ENCODE measurements at places on chromosomes 13 and 19.

GRCh38 chr13:44305917-44306370 lies 67.7 kb upstream of the SERP2 start:
- no peak for DNase-seq

DNA sequence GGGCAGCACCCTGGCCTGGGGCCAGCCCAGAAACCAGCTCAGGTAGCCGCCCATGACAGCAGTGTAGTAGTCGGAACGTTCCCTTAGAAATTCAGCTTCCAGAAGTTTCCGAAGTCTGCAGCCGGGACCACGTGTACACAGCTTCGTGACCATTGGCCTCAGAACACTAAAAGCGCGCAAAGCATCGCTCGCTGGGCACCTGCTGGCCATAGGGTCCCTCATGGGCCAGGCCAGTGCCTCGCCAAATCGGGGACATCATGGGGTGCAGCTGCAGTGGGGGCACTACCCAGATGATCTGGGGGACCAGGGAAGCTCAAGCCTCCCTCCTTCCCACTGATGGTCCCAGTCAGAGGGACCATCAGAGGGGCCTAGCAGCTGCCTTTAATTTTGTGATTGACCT lies 384.5 kb downstream of the MTUS2 start:
- DNase-seq = no peak

DNA sequence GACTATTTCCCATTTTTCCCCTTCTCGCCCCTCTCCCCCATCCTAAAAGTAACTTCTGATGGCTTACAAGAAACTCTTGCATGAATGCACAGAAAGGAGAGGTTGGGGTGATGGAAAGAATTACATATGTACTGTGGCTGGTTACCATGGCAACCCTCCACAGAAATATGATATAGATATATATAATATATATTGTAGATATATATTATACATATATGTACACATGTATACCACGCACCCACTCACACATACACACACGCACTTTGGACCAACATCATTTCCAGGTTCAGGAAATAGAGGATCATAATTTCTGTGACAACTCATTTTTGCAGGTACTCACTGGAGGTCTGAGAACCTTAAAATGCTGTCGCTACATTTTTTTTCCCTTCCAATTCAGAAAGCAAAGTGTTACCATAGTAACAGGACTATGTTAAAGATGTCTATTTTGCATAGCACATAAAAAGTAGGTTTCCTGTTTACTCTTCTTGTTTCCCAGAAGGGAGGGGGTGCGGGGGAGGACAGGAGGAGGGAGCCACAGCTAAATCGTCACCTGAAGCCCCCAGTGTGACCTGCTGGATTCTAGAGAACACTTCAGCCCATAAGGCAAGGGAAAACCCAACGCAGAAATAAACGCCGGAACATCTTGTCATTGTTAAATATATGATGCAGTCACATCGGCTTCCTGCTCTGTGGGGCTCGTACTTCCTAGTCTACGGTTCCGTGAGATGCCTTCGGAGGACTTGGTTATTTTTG lies 44.7 kb downstream of the EFNB2 start:
- DNase-seq = no peak

DNA sequence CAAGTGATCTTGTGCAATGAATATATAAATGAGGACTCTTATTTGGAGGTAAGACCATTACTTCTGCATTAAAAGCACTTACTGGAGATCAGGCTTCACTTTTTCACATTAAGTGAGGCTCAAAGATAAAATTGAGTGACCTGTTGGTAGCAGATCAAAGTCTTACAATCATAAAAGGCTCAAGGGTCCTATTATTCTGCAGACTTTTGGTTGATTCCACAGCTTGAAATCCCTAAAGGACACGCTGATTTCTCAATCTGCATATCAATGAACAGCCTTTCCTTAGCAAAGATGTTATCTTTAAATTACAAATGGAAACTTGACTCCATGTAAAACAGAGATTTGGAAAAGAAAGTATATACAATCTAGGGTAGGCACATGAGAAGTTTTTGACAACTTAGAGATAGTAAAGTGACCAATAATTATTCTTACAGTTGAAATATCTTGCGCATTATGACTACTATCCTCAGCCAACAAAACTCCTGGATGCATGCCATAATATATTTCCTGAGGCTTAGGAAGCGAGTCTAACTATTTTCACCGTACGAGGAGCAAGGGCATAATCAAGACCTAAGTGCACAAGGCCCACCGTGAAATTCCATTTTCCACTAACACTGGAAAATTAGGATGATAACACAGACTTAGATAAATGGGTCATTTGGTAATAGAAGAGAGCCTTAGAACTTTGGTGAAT lies 640.7 kb downstream of the LIG4 start:
- no peak for DNase-seq

DNA sequence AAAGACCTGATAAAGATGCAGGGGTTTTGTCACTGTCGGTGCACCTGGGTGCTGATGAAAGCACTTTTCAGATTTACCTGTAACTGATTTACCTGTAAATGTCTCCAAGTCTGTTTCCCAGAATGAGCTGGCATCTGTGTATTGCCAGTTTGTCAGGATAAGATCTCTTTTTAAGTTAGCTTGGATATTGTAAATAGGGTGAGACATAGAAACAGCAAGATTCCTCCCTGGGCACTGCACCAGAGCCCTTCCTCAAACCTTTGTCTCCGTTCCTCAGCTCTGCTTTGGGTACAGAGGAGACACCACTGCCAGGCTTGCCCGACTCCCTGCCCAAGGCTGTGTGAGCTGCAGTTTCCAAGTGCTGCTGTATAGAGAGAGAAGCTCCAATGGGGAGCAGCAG lies 158.6 kb downstream of the TNFRSF19 start:
- DNase-seq = no peak

DNA sequence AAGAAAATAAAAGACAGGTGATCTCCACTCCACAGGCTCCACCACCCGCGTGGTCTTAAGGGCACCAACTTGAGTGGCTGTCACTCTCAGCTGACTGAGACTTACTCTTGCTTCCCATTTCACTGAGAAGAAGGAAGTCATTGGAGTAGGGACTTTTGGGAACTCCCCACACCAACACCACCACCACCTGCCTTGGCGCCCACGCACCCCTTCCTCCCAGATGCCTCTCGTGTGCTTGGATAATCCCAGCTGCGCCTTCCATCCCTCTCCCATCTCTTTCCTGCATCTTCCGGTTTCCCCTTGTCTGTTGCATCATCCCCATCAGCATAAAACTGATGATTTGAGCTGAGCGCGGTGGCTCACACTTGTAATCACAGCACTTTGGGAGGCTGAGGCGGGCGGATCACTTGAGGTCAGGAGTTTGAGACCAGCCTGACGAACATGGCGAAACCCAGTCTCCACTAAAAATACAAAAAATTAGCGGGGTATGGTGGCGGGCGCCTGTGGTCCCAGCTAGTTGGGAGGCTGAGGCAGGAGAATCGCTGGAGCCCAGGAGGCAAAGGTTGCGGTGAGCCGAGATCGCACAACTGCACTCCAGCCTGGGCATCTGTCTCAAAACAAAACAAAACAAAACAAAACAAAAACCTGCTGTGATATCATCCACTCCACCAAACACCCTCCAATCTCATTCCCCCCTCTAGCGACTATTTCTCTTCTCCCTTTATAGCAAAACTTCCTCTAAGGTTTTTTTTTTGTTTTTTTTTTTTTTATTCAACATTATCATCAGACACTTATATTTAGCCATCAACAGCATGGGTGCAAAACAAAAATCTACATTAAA lies 25.5 kb downstream of the AP2S1 start:
- no peak for DNase-seq

GRCh38 chr19:8831373-8831772 lies 731 bp downstream of the ZNF558 start:
- DNase-seq = no peak

DNA sequence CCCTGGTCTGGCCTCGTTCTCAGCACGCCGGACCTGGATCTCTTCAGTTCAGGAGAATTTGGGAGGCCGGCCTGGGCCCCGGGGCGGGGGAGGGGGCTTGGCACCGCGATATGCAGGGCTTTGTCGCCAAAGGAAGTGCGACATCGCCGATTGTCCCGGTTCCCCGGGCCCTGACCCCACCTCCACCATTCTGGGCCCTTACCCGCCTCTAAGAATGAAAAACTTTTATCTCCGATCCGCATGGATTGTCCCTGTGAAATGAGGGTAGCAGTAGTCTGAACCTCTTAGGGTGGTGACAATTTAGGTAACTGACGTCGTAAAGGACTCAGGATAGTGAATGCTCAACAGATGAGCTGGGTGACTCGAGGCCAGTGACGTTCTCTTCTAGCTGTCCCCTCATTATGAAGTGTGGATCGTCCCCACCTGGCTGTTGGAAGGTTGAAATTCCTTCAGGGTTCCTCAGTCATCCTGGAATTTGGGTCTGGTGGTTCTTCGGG lies 650 bp downstream of the DDA1 start:
- no peak for DNase-seq

- no peak for DNase-seq
These were observed 5.4 kb upstream of the RASAL3 start for GRCh38 chr19:15469513-15470297.

- DNase-seq = no peak
These were observed 1.9 kb downstream of the DIRAS1 start for GRCh38 chr19:2719232-2719735.

DNA sequence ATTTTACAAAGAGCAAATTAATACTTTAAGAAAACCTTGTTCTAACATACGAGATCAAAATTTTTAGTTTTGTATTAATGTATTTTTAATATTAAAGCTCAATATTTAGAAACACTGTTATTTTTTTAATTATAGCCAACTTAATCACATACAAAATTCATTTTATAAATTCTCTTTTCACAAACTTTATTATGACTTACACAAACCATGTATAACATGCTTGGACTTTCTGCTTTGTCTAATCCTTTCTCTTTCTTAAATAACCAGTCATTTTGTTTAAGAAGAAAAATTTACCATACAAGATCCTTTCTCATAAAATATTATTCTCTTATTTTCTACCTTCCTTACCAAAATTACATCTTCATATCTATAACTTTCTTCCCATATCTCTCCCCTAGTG lies 62.2 kb downstream of the CYSLTR2 start:
- no peak for DNase-seq

GRCh38 chr19:7699417-7700401 lies 2.2 kb downstream of the FCER2 start:
- no peak for DNase-seq

GRCh38 chr13:47865883-47866282 lies 135.2 kb downstream of the SUCLA2 start:
- DNase-seq = no peak

DNA sequence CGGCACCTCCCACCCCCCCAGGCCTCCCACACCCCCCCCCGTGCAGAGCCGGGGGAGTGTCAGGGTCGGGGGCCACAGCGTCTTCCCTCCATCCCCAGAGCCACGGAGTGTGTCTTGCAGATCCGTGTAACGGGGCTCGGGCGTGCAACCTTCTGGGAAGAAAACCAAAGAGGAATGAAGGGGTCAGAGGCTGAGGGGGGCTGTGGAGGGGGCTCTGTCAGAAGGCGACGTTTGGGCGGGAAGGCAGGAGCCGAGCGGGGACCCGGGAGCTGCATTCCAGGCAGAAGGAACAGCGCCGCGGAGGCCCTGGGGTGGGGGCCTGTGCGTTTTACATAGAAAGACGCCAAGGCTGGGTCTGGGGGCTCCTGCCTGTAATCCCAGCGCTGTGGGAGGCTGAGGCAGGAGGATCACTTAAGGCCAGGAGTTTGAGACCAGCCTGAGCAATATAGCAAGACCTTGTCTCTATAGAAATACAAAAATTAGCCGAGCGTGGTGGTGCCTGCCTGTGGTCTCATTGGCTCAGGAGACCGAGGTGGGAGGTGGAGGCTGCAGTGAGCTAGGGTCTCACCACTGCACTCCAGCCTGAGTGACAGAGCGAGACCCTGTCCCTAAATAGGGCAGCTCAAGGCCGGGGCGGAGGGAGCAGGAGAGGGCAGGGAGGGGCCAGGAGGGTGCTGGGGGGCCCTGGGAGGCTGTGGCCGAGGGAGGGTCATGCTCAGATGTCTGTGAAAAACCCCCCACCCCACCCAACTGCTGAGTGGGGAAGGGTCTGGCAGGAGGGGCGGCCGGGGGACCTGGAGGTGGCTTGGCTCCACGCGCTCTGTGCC lies 27.8 kb downstream of the ARID3A start:
- no peak for DNase-seq

- DNase-seq = no peak
These were observed 118.2 kb downstream of the KCNRG start for GRCh38 chr13:50133358-50133953.

DNA sequence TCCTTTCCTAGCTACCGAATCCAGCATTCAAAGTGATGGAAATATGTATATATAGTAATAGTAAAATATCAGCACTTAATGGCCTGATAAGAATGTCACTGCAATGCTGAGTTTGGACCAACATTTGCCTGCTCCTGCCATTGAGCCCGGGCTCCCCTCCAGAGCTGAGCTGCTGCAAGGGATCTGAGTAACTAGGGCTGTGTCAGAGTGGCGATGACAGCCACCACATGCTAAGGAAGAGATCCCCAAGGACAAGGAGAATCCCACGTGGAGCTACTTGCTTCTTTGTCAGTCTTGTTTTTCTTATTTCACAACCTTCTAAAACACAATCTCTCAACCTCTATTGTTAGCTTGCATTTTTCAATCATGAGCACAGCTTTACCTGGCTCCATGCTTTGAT lies 19.5 kb upstream of the ALOX5AP start:
- no peak for DNase-seq

DNA sequence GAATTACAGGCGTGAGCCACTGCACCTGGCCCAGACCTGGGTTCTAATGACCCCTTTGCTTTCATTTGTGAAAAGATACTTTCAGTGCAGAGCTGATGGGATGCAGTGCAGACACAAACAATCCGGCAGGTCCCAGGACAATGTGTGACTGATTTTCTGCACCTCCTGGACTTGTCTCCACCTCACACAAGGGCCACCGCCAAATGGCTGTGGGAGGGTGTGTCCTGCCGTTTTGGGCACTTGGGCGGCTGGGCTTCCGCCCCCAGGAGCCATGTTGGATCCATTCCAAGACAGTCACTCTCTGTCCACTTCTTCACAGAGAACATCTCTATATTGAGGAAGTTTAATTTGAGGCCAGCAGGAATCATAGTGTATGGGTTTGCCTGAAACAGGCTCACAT lies 112.3 kb upstream of the ZNF507 start:
- no peak for DNase-seq

GRCh38 chr13:42959615-42960014 lies 32.4 kb downstream of the EPSTI1 start:
- no peak for DNase-seq

Data from Karpas-422 (cell line).